ENCODE measurements at places on chromosomes 1 and 21.

DNA sequence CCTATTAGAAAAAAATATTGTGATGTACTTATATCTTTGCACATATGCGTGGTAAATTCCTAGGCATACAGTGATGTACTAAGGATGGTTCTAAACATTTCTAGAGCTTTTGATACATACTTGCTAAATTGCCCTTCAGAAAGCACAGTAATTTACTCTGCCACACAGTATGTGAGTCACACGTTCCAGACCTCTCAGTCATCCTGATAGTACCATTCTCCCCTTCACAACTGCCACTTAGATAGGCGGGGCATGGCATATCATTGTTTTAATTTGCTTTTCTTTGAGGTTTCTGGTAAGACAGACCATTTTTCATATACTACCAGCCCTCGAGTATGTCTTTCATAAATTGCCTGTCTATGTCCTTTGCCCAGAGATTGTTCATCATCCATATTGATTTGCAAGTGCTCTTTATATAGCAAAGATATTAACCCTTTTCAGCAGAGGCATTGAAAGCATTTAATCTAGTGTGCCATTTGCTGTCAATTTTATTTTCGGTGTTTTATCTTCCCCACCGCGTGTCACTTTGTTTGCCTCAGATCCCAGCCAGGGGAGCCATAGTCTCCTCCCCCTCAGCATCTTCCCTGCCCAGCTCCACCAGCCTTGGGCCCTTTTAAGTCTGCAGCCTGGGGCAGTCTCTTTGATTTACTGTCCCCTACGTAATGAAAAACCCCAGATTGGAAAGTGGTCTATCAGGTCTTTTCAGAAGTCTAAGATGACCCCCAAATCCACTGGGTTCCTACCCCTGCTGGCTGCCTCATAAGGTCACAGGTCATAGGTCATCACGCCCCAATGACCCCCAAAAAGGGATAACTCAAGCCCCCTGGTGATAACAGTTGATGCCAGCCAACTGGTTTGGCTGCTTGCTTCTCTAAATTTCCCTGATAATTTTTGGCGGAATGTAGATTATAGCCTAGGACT is 11.8 kb upstream of the PAX7 start:
- DNase-seq = no peak

GRCh38 chr1:163035446-163036249 is 33.5 kb upstream of the RGS4 start:
- no peak for DNase-seq

DNA sequence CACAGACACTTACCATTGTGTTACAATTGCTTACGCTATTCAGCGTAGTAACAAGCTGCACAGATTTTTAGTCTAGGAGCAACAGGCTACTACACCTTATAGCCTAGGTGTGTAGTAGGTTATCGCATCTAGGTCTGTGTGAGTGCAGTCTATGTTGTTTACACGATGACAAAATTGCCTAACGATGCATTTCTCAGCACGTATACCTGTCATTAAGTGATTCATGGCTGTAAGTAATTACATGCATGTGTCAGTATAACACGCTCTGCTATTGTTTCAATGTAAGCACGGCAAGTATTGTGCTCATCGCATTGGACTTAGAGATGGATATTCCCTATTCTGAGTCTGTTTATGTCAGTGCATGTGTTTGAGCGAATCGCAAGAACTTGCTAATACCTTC is 15.7 kb upstream of the ZBTB18 start:
- DNase-seq = no peak

GRCh38 chr21:45039317-45040156 is 34.8 kb upstream of the ADARB1 start:
- no peak for DNase-seq

DNA sequence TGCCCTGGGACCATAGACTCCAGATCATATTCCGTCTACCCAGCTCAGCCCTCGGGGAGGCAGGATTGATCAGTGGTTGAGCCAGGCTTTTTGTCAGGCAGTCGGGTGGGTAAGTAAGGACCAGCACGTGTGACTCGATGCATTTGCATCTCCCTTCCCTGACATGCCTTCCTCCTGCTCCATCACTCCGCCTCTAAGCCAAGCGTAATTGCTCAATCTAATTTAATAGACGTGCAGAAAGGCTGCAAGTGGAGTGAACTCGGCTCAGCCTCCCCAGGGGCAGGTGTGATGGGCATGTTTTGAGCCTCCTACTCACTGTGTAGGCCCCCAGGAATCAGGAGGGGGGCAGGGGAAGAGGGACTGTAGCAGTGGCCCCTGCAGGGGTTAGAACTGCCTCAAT is 34.6 kb upstream of the GRIK3 start:
- DNase-seq = no peak

GRCh38 chr1:50976890-50977574 is 7.0 kb downstream of the CDKN2C start:
- DNase-seq = no peak

DNA sequence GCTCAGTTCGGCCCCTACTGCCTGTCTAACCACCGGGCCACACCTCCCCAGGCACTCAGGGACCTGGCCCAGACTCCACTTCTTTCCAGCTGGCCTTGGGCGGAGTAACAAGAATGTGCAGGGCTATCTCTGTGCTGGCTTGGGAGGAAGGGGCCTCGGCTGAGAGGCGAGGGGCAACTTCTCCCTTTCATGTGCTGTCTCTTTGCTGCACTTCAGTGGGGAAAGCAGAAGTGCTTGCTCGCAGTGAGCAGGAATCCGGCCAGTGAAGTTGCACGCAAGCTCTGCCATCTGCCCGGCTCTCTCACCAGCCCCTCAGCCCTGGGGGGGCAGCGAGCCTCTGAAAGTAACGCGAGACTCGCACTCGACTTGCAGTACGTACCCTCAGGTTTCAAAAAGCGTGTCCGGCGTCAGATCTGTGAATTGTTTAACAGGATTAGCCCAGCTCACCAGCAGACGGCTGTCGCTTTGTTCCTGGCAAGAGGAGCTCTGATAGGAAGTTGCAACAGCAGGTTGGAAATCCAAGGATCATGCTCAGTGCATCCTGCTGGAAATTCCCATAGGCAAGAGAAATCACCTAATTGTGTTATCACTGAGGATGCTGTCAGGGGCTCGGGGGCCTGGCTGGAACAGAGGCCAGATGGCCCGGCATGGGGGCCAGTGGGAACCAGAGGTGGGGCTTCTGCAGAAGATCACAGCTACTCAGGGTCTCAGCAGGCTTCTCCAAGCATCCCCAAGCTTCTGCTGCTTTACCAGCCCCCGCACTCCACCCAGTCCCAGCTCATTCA is 221.1 kb downstream of the NPHP4 start:
- no peak for DNase-seq

GRCh38 chr1:179376223-179376622 is 10.5 kb downstream of the AXDND1 start:
- DNase-seq = no peak
